Skin of body (tissue), 3 donors: ENCODE measurements at places on chromosomes 4 and X. TPM values are rescaled to one million over a fixed set of nuclear protein-coding genes. Genes with fewer than 3 reads are reported as not detected.

DNA sequence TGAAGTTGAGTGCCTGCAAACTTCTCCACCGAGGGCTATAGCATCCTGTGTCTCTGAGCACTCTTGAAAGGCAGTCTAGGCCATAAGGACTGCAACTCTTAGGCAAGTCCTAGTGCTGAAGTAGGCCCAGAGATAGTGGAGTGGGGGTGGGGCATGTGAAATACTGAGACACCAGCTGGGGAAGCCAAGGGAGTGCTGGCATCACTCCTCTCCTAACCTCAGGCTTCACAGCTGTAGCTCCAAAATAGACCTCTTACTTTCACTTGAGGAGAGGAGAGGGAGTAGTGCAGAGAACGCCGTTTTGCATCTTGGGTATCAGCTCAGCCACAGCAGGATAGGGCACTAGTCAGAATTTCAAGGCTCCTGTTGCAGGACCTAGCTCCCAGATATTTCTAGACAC lies 56.2 kb upstream of the CYSLTR1 start:
- DNase-seq, result no peak

- peak; percentile 17 for DNase-seq
Observed at GRCh38 chrX:103818842-103819619, 13.0 kb downstream of the RAB9B start.

DNA sequence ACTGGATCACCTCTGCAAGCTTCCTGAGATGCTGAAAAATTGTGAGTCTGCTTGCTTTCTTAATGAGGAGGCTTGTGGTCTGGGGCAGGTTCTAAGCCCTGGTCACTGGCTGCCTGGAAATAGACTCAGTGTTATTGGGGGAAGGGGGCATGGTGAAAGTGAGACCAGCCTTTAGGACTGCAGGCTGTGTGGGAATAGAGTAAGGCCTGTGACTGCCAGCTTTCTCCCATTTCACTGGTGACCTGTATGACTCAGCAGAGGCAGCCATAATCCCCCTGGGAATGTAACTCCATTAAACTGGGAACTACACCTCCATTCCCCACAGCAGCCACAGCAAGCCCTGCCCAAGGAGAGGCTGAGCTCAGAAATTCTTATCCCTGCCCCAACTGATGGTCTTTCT lies 55.9 kb upstream of the IL15 start:
- no peak for DNase-seq

GRCh38 chrX:39253551-39253950 lies 452.3 kb downstream of the MID1IP1 start:
- DNase-seq, result no peak

DNA sequence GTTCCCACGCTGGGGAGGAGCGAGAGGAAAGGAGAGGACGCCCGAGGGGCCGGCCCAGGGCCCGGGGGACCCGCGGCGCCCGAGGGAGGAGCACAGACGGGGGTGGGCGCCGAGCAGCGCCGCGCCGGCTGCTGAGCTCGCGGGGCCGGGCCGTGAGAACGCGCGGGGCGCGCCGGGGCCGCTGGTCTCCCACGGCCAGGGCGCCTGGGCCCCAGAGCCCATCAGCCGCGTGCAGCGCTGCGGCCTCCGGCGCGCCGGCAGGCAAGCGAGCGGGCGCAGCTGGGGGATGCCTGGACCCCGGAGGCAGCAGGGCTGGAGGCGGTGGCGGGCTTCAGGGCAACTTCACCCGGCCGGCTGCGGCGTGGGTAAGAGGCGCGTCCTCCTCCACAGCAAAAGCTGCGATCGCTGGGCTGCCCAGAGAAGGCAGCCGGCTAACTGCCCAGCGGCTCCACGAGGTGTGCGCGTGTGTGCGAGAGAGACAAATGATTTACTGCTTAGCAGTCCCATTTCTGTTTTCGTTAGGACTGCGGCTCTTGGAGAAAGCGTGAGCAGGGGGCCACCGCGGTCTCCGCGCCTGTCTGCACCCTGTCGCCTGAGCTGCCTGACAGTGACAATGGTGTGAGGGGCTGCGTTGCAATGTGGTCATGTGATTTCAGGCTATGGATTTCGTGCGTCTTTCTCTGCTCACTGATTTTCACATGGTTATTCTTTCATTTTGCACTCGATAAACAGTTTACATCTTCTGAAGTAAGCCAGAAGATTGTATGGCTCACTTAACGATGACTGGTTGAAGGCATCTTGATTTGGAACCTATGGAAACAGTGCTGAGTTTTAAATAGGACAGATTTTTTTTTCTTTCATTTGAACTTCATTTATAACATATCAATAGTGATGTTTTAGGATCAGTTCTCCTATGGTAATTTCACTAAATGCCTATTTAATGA lies 1.2 kb downstream of the GUCY1A1 start:
- peak; percentile 19 for DNase-seq

- no peak for DNase-seq
Observed at GRCh38 chr4:151035328-151035727, 20.2 kb upstream of the LRBA start.

DNA sequence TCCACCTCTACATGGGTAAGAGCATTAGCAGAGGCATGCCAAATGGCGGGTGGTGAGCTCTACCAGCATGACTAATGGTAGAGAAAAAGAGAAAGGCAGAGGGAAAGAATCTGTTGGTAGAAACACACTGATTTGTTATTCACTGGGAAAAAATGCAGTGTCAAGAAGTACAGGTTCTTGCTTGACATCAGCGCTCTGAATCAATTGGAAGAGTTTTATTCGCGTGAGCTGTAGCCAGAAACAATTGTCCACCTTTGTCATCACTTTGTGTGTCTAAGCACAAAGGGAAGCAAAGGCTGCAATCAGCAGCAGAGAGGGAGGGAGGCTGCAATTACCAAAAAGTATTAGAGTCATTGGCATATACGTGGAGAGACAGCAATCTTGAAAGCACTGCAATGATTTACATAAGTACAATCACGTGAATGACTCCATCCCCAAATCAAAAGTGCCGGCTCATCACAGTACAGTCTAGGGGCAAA lies 67.7 kb upstream of the HS3ST1 start:
- DNase-seq, result no peak

GRCh38 chrX:129641941-129642340 lies 12.8 kb downstream of the APLN start:
- no peak for DNase-seq

- no peak for DNase-seq
Observed at GRCh38 chrX:47198026-47198686, 4.5 kb downstream of the UBA1 start.

DNA sequence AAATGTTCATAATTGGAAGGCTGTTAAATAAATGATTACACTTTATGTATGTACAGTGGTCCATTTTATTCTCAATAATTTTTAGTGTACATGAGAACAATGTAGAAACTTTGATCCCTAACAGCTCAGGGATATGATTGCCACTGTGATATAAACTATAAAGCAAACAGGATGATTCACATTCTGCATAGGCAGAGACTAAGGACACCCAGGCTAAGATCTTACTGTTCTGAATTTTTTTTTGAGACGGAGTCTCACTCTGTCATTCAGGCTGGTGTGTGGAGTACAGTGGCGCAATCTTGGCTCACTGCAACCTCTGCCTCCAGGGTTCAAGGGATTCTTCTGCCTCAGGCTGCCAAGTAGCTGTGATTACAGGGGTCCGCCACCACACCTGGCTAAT lies 186.6 kb downstream of the PDGFC start:
- no peak for DNase-seq

The NDP gene
- 3.6 TPM for total RNA-seq

The IGSF1 gene
- 6.4 TPM for total RNA-seq

The CCKAR gene
- total RNA-seq, result 0.49 TPM

The MAGEB2 gene
- total RNA-seq, result not detected

The TMPRSS11A gene
- total RNA-seq, result 0.10 TPM

The DMRTC1B gene
- total RNA-seq, result not detected
